ENCODE measurements at places on chromosomes 3 and 15.

- no peak for DNase-seq
These were observed 174.1 kb upstream of the MCTP2 start for GRCh38 chr15:94057305-94057704.

- no peak for DNase-seq
These were observed 38.8 kb downstream of the TNK2 start for GRCh38 chr3:195869413-195870001.

DNA sequence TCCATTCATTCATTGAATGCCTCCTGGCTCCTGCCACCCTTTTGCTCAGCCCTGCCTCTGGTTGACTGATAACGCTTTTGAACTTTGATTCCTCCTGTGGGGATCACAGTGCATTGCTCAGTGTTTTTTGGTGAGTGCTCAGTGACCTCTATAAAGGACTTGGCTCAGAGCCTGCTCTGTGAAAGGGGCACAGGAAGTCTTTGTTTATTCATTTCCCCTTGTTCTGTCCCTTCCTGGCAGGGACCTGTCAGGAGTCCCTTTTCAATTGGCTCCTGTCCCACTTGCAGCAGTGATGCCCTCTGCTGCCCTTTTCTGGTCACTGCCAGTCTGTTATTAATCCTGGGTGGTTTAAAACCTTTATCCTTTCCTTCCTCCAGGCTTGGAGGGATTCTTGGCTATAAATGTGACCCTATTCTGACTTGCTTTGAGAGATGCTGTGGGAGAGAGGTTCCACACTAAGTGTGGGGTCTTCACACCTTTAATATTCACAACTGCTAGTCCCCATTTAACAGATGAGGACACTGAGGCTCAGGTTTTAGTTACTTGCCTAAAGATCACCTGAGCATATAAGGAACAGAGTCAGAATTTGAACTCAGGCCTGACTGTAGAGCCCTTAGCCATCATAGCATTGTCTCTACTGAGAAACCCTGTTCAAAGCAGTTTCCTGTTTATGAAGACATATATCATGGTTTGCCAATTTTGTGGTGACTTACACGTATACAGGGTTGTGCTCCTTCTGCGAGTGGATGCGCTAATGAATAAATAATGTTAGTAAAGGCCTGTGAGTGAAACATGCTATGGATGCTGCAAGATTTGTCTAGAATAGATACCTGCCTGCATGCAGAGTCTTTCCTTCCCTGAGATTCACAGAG is 23.2 kb upstream of the TATDN2 start:
- peak; percentile 40 for DNase-seq

GRCh38 chr15:99074446-99074845 is 30.4 kb upstream of the SYNM start:
- no peak for DNase-seq

DNA sequence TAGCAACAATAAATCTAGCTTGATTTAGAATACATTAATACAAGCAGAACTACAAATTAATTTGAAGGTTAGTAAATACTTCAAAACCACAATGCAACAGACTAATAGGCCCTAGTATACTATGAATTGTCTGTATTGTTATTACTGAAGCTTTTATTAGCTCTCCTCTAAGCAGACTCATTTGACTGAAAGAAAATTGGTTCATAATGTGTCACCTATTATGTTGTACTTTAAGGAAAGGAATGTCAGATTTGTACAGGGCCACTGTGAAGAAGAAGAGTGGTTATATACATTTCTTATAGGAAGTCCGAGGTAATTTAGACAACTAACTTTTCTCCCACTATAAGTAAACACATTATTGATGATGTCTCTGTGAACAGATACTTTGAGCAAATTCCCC is 954.5 kb downstream of the ZPLD1 start:
- DNase-seq, result no peak

DNA sequence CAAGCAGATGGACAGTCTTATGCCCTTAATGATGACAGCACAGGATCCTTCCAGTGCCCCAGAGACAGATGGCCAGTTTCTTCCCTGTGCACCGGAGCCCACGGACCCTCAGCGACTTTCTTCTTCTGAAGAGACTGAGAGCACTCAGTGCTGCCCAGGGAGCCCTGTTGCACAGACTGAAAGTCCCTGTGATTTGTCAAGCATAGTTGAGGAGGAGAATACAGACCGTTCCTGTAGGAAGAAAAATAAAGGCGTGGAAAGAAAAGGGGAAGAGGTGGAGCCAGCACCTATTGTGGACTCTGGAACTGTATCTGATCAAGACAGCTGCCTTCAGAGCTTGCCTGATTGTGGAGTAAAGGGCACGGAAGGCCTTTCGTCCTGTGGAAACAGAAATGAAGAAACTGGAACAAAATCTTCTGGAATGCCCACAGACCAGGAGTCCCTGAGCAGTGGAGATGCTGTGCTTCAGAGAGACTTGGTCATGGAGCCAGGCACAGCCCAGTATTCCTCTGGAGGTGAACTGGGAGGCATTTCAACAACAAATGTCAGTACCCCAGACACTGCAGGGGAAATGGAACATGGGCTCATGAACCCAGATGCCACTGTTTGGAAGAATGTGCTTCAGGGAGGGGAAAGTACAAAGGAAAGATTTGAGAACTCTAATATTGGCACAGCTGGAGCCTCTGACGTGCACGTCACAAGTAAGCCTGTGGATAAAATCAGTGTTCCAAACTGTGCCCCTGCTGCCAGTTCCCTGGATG is 198.7 kb downstream of the AKAP13 start:
- no peak for DNase-seq

DNA sequence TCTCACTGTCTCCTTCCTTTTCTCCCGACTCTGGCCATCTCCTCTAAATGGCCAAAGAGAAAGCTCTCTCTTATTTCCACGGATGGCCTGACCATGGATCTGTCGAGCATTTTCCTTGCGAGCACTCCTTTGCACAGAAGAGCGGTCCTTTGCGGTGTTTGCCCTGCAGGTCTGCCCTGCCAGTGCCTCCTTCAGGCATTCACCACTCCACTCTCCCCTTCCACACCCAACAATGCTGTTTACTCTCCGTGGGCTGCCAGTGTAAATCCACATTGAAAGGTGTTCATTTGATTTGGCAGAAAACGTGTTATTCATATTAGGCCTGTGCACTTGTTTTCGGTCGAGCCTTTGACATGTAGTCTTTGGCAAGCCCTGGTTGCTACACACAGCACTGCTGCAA is 49.6 kb downstream of the CACNA2D3 start:
- DNase-seq, result no peak

DNA sequence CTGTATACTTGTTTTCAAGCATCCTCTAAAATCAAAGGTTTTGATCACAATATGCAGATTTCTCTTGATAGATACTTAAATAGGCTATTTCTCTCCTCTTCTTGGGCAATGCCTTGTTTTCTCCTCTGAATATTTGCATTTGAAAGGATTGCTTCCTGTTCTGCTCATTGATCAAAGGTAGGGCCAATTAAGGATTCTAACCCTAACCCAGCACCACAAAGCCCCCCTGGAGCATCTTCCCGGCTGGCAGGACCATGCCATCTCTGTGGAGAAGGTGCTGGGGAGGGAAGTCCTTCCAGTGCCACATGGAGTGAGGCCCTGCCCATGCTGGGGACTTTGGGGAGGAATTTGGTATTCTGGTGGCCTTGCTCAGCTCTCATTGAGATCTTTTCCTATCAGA is 11.3 kb upstream of the NIPA2 start:
- no peak for DNase-seq

- DNase-seq, result no peak
These were observed 32.6 kb downstream of the NMD3 start for GRCh38 chr3:161253711-161254110.

DNA sequence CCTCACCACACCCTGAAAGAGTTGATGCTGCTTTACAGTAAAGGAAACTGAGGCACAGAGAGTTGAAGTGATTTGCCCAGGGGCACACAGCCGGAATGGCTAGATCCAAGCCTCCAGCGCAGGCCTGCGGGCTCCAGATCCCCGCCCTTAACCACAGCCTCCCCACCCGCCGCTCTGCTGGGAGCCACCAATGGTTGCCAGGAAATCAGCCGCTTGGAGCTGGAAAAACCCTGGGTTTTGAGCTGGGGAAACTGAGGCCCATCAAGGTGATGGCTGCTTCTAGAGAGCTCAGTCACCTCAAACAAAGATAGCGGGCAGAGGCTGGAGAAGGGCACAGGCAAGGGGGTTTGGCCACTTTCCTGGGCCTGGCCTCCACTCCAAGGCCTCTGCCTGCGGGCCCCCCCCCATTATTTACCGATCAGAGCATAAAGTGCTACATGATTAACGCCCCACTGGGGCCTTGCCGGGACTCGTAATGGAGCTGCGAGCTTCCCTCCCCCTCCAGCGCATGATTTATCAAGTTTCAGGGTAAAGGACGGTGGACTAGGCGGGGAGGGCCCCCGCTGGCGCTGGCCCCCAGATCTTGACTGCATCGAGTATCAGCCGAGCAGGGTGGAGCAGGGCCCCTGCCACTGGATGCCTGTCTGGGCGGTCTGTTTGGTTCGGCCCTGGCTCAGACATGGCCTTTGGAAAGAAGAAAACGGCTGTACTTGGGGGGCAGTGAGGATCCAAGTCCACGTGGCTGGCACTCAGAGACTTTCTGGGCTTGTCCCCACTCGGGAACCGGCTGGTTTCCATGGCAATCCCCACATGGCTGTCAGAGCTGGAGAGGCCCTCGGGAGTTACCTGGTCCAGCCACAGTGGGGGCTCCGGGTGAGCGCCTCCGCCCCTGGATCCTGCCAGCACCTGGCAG is 9.1 kb downstream of the PLXND1 start:
- no peak for DNase-seq

GRCh38 chr3:38247366-38248035 is 18.1 kb upstream of the SLC22A13 start:
- DNase-seq, result no peak

DNA sequence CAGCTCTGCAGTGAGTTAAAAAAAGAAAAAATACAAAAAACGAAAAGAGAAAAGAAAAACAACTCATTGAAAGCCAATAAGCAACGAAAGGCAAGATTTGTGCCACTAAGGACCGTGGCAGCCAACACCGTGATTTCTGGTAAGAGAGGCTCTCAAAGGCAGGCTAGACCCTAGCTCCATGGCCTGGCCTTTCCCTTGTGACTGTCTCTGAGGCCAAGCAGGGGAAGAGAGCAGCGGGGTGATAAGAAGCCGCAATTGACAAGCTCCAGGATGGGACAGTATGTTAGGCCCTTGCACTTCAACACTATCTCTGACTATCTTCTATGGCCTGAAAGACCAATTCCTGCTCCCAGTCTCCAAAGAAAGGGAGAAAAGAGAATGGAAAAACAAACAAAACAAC is 12.4 kb downstream of the APOD start:
- no peak for DNase-seq

GRCh38 chr3:140187656-140188221 is 252.8 kb downstream of the CLSTN2 start:
- DNase-seq, result no peak

GRCh38 chr3:152436707-152437590 is 168.2 kb downstream of the MBNL1 start:
- DNase-seq, result no peak

GRCh38 chr3:125120379-125121122 is 64.8 kb upstream of the HEG1 start:
- no peak for DNase-seq

DNA sequence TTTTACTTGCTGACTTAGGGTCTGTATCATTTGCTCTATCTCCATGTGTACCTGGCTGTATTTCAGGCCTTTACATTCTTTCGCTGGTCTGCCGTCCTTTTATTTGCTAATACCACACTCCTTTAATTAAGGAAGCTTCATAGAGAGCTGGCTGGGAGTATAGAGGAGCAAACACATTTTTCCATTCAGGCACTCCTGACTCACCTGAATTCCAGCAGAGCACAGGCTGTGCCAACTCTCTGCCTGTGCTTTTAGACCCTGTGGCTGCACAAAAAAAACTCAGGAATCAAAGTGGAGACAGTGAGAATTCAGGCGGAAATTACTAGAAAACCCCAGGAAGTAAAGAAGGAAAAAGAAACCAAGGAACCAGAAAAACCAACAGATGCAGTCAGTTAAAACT is 29.0 kb upstream of the ATP10A start:
- DNase-seq, result no peak

DNA sequence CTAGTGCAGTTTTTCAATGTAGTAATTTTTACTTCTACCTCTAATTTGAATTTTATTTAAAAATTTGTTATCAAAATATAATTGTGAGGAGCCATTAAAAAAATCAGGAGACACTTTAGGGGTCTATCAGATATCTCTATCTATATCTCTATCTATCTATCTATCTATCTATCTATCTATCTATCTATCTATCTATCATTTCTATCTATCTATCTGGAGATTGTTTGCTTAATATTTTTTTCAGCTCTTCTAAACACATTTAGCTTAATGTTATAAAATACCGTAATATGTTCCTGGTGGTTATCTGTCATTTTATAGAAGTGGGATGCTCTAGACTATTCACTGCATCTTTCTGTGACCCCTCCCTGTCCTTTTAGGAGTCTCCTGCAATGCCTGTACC is 193.7 kb upstream of the P2RY1 start:
- no peak for DNase-seq

DNA sequence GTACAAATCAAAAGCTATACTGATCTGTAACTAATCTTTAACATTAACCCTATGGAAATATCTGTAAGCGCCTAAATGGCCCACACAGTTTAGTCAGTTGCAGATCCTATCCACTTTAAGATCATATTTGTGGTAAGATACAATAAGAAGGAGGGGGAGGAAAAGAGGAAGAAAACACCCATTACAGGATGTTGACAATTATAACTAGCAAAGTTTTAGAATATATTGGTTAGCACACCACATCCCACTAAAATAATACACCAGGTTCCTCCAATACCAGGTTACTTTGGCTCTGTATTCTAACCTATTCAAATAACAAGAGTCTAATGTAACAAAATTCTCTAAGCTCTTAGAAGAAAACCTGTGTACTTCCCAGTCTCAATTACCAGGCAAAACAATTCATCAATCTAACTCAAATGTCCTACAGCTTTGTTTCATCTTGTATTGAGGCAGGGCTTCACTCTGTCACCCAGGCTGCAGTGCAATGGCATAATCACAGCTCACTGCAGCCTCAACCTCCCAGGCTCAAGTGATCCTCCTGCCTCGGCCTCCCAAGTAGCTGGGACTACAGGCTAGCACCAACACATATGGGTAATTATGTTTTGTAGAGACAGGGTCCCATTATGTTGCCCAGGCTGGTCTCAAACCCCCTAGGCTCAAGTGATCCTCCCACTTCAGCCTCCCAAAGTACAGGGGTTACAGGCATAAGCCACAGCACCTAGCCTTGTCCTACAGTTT is 4.2 kb downstream of the SLC4A7 start:
- DNase-seq, result no peak

GRCh38 chr3:149393345-149394160 is 16.1 kb upstream of the TM4SF1 start:
- no peak for DNase-seq

DNA sequence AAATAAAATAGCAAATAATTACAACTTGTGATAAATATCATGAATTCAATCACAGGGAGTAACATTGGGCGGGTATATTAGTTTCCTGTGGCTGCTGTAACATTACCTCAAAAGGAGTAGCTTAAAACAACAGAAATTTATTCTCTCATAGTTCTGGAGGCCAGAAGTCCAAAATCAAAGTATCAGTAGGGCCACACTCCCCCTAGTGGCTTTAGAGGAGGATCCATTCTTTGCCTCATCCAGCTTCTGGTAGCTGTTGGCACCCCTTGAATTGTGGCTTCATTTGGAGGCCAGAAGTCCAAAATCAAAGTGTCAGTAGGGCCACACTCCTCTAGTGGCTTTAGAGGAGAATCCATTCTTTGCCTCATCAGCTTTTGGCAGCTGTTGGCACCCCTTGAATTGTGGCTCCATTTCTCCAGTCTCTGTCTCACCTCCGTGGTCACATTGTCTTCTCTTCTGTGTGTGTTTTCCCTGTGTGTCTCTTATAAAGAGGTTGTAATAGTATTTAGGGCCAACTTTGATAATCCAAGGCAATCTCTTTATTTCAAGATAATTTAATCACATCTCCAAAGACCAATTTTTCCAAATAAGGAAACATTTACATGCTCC is 3.1 kb upstream of the CFAP20DC start:
- DNase-seq, result no peak
